ENCODE measurements at places on chromosomes 4 and X. TPM values are rescaled to one million over a fixed set of nuclear protein-coding genes. Genes with fewer than 3 reads are reported as not detected.
A peak's percentile ranks its signal among the peaks of the same experiment; 100 is the strongest.

DNA sequence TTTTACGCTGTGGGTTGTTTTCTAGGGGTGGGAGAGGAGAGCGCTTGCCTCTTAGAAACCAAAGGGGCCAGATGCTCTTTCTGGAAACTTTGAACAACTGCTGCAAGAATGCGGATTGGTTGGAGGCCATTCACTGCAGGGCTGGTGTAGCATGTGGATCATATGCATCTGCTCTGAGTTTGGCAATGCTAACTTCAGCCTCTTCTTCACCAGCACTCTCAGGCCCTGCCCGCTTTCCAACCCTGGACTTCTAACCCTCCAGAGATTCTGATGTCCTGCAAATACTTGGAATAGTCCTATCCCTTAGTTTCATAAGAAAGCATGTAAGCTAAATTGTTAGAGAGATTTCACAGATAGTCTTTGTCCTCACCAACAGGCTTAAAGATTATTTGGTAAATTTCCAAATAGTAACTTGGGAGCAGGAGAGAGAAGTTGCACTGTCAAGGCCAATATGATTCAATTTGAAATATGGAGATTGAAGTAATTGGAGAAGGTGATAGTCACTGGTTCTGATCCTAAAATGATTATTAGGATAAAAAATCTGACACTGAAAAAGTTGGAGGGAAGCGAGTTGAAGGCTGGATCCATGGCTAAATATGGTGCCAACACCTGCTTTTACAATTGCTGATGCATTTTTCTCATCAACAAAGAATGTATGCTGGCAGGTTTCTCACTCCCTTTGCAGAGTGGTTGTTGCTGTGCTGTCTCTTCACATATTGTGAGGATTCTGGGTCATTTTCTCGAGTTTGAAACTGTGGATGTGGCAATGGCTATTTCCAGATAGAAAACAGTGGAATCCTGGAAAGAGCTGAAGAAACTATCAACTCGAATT is 210.4 kb downstream of the PTTG2 start:
- no peaks in the 10 kb centered on the region for H3K27me3 ChIP-seq
- no peak overlapping the region for H3K4me3 ChIP-seq
- DNase-seq: no peak
- peaks cover 8% of the 10 kb centered on the region for H3K36me3 ChIP-seq
- no peak overlapping the region for H3K27ac ChIP-seq
- no peaks in the 10 kb centered on the region for H3K4me1 ChIP-seq

- no peak overlapping the region for H3K4me3 ChIP-seq
- no peak for DNase-seq
- H3K4me1 ChIP-seq: no peaks in the 10 kb centered on the region
Observed at GRCh38 chr4:104966349-104967033, 180.2 kb upstream of the TET2 start.

The TBCK gene
- total RNA-seq: 81.4 TPM

GRCh38 chrX:102654696-102655095 is 3.4 kb downstream of the GPRASP1 start:
- H3K36me3 ChIP-seq: peaks cover 9% of the 10 kb centered on the region
- no peak overlapping the region for H3K27ac ChIP-seq
- no peak for DNase-seq
- no peak overlapping the region for H3K4me3 ChIP-seq

- no peaks in the 10 kb centered on the region for H3K4me1 ChIP-seq
- H3K36me3 ChIP-seq: no peaks in the 10 kb centered on the region
- H3K27ac ChIP-seq: no peak overlapping the region
- DNase-seq: no peak
- H3K27me3 ChIP-seq: no peaks in the 10 kb centered on the region
- H3K4me3 ChIP-seq: no peak overlapping the region
Observed at GRCh38 chrX:19907794-19908193, 20.4 kb upstream of the SH3KBP1 start.

- DNase-seq: no peak
- H3K4me1 ChIP-seq: peaks cover 31% of the 10 kb centered on the region
- no peaks in the 10 kb centered on the region for H3K36me3 ChIP-seq
- peak overlapping the region; percentile 96 for H3K27ac ChIP-seq
- peak overlapping the region; percentile 98 for H3K4me3 ChIP-seq
Observed at GRCh38 chr4:8439914-8440491, 520 bp downstream of the ACOX3 start.

DNA sequence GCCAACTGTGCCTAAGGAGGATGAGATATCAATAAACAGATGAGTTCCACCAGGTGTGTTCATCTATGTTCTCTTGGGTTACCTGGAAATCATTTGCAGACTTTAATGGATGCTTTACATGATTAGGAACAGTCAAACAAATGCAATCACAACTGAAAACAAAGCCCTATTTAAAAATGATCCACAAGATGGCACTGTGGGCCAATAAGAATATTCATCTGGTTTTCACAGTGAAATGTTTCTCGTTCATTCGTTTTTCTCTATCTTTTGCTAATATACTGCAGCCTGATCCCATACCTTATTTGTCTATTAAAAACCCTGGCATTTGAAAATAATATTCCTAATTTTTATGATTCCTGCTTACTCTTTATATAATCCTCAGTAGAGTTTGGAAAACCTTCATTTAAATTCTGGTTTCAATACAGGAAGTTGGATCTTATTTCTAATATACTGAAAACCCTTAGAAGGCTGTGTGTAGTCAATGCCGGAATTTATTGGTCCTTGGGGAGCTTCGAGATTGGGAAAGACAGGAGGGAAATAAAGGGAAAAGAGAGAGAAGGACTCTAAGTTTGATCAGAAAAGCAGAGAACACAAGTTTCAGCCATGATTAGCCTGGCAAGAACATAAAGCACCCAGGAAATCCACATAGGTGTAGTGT is 63.8 kb upstream of the TAPT1 start:
- DNase-seq: no peak
- no peak overlapping the region for H3K4me3 ChIP-seq
- H3K27me3 ChIP-seq: peaks cover 1% of the 10 kb centered on the region
- H3K4me1 ChIP-seq: peaks cover 4% of the 10 kb centered on the region
- H3K27ac ChIP-seq: no peak overlapping the region
- H3K36me3 ChIP-seq: peaks cover 2% of the 10 kb centered on the region

DNA sequence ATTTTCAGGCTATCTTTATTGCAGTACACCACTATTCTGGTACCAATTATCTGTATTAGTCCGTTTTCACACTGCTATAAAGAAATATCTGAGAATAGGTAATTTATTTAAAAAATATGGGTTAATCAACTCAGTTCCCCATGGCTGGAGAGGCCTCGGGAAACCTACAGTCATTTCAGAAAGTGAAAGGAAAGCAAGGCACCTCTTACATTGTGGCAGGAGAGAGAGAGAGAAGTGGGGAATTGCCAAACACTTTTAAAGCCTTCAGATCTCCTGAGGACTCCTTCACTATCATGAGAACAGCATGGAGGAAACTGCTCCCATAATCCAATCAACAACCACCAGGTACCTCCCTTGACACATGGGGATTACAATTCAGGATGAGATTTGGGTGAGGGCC is 54.7 kb downstream of the AMER1 start:
- H3K27ac ChIP-seq: no peak overlapping the region
- H3K27me3 ChIP-seq: no peaks in the 10 kb centered on the region
- DNase-seq: no peak
- no peak overlapping the region for H3K4me3 ChIP-seq

- no peaks in the 10 kb centered on the region for H3K27me3 ChIP-seq
- H3K4me1 ChIP-seq: peaks cover 6% of the 10 kb centered on the region
- DNase-seq: no peak
- no peak overlapping the region for H3K27ac ChIP-seq
- no peak overlapping the region for H3K4me3 ChIP-seq
Observed at GRCh38 chrX:132046533-132046932, 23.4 kb downstream of the STK26 start.

- H3K36me3 ChIP-seq: no peaks in the 10 kb centered on the region
- DNase-seq: no peak
- H3K27ac ChIP-seq: no peak overlapping the region
- H3K27me3 ChIP-seq: peaks cover 1% of the 10 kb centered on the region
- H3K4me3 ChIP-seq: no peak overlapping the region
- H3K4me1 ChIP-seq: no peaks in the 10 kb centered on the region
Observed at GRCh38 chr4:12071316-12071715, 642.6 kb upstream of the HS3ST1 start.

DNA sequence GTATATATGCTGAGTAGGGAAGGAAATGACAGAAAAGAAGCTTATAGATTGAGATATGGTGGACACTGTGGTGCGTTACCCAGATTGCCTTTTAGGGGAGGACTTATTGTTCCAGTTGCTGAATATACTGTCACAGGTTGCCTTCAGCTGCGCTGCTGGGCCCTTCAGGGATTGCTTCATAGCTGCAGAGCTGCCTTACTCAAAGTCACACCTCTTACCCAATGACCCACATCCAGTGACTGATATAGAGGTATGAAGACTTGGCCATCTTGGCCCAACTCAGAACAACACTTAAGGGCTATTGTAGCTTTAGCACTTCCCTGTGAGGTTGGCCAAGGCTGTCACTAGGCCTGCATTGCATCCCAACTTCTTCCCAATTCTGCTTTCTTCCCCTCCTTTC is 63.4 kb upstream of the TMEM164 start:
- H3K36me3 ChIP-seq: no peaks in the 10 kb centered on the region
- no peaks in the 10 kb centered on the region for H3K4me1 ChIP-seq
- no peak for DNase-seq
- no peak overlapping the region for H3K27ac ChIP-seq

The CNGA1 gene
- total RNA-seq: not detected

- no peak for DNase-seq
- no peaks in the 10 kb centered on the region for H3K4me1 ChIP-seq
- no peak overlapping the region for H3K27ac ChIP-seq
- no peak overlapping the region for H3K4me3 ChIP-seq
- no peaks in the 10 kb centered on the region for H3K27me3 ChIP-seq
Observed at GRCh38 chr4:42515156-42515884, 118.0 kb downstream of the SHISA3 start.

GRCh38 chrX:101550751-101551379 is 518 bp downstream of the ARMCX1 start:
- no peaks in the 10 kb centered on the region for H3K27me3 ChIP-seq
- no peaks in the 10 kb centered on the region for H3K36me3 ChIP-seq
- H3K27ac ChIP-seq: peak overlapping the region; percentile 92
- DNase-seq: peak; percentile 73
- peak overlapping the region; percentile 84 for H3K4me3 ChIP-seq
- H3K4me1 ChIP-seq: peaks cover 5% of the 10 kb centered on the region

- no peak overlapping the region for H3K4me3 ChIP-seq
- DNase-seq: no peak
- H3K4me1 ChIP-seq: peaks cover 3% of the 10 kb centered on the region
- no peaks in the 10 kb centered on the region for H3K36me3 ChIP-seq
Observed at GRCh38 chr4:167031534-167032156, 202.6 kb downstream of the SPOCK3 start.

- no peaks in the 10 kb centered on the region for H3K27me3 ChIP-seq
- H3K4me1 ChIP-seq: peaks cover 1% of the 10 kb centered on the region
- H3K36me3 ChIP-seq: no peaks in the 10 kb centered on the region
- H3K4me3 ChIP-seq: no peak overlapping the region
Observed at GRCh38 chr4:85747882-85748491, 273.0 kb downstream of the ARHGAP24 start.

DNA sequence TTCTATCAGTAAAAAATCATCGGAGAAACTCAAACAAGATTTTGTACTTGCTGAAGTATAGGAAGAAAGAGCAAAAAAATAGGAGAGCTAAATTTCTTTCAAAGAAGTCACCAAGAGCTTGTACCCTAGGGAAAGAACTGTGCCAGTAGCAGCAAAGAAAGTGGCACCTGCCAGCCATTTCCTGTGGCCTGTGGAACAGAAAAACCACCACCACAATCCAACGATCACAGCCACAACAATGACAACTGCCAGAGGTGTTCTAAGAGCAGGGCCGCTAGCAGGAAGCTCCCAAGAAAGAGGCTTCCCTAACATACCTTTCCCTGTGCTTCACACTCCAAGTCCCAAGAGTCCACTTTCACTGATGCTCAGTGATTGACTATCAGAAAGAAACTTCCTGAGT is 266.1 kb upstream of the GPC4 start:
- H3K4me3 ChIP-seq: no peak overlapping the region
- DNase-seq: no peak
- H3K27me3 ChIP-seq: peaks cover 3% of the 10 kb centered on the region
- no peak overlapping the region for H3K27ac ChIP-seq

The NUP62CL gene
- 1.6 TPM for total RNA-seq

DNA sequence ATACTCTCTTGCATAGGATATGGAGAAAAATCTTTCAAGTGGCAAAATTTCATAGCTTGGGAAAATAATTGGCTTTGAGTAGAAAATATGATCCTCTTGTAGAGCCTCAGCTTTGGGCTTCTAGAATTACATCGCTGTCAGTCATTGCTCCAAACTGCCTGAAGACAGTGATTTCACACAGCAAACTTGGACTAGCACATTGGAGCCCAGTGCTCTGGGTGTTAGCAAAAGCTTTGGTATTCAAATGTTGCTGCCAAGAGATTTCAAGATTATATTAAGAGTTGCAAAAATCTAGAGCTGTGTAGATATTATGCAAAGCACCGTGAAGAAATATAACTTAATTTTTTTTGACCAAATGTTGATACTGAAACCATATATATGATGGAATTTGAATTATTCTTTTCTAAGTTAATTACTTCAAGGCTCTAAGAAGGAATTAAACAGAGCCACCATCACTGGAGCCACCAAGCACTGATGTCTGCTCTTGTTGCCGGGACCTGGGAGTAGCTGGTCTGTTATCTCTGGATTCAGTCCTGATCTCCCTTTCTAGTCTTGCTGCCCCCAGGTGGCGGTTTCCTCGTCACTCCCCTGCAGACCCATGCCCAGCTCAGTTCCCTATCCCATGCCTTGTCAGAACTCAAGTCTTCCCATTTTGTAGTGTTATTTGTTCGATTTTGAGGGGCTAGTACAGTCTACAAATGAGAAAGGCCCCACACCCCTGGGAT is 260.7 kb upstream of the SFRP2 start:
- no peak overlapping the region for H3K27ac ChIP-seq
- H3K36me3 ChIP-seq: no peaks in the 10 kb centered on the region
- peak; percentile 61 for DNase-seq
- H3K4me1 ChIP-seq: no peaks in the 10 kb centered on the region
- no peaks in the 10 kb centered on the region for H3K27me3 ChIP-seq
- H3K4me3 ChIP-seq: no peak overlapping the region

GRCh38 chr4:189973646-189974045 is 33.0 kb downstream of the FRG1 start:
- peaks cover 2% of the 10 kb centered on the region for H3K27me3 ChIP-seq
- H3K4me3 ChIP-seq: no peak overlapping the region
- H3K36me3 ChIP-seq: no peaks in the 10 kb centered on the region
- peaks cover 8% of the 10 kb centered on the region for H3K4me1 ChIP-seq
- H3K27ac ChIP-seq: no peak overlapping the region
- no peak for DNase-seq

DNA sequence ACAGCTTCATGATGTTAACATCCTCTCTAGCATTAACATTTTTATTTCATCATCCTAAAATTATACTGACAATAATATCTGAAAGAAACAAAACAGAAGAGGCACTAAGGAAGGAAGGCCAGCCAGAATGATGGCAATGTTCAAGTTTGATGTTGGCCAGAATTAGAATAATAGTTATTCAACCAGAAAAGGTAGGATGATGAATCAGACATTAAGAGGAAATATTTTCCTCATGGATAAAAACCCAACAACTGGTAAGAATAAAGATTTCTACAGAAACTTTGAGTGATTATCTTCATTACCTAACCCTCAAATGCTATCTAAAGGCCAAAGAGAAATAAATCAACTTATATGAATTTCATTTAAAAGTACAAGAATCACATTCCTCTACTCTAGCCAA is 105.2 kb downstream of the PDE5A start:
- H3K36me3 ChIP-seq: no peaks in the 10 kb centered on the region
- no peak overlapping the region for H3K27ac ChIP-seq
- DNase-seq: no peak
- no peak overlapping the region for H3K4me3 ChIP-seq
- peaks cover 2% of the 10 kb centered on the region for H3K27me3 ChIP-seq
- H3K4me1 ChIP-seq: no peaks in the 10 kb centered on the region

- H3K27ac ChIP-seq: no peak overlapping the region
- H3K36me3 ChIP-seq: no peaks in the 10 kb centered on the region
- no peak for DNase-seq
- no peaks in the 10 kb centered on the region for H3K4me1 ChIP-seq
- no peaks in the 10 kb centered on the region for H3K27me3 ChIP-seq
Observed at GRCh38 chr4:110924761-110925160, 301.9 kb upstream of the PITX2 start.

The FAM47B gene
- not detected for total RNA-seq

Measured in glutamatergic neuron (in vitro differentiated cells).